ENCODE measurements at places on chromosomes 2 and 18. TPM values are rescaled to one million over a fixed set of nuclear protein-coding genes. Genes with fewer than 3 reads are reported as not detected.

CXCR2 gene
- total RNA-seq, result not detected

IL1F10 gene
- total RNA-seq, result not detected

ZDBF2 gene
- total RNA-seq, result 5.2 TPM

GTF2A1L gene
- 0.24 TPM for total RNA-seq

LIMS4 gene
- 20.4 TPM for total RNA-seq

COL5A2 gene
- total RNA-seq, result 680 TPM

REG1B gene
- total RNA-seq, result not detected

CD8B gene
- total RNA-seq, result not detected

VIL1 gene
- not detected for total RNA-seq

ONECUT2 gene
- under 0.01 TPM for total RNA-seq

PFN4 gene
- not detected for total RNA-seq

THUMPD2 gene
- total RNA-seq, result 4.1 TPM

FBLN7 gene
- total RNA-seq, result 8.9 TPM

RGPD3 gene
- total RNA-seq, result 0.50 TPM

AMER3 gene
- total RNA-seq, result not detected

CEBPZ gene
- 17.8 TPM for total RNA-seq

NEURL3 gene
- not detected for total RNA-seq

IL36G gene
- not detected for total RNA-seq

ANKRD30B gene
- total RNA-seq, result not detected

CAPN14 gene
- total RNA-seq, result not detected

ANKRD53 gene
- total RNA-seq, result 1.5 TPM

RFTN2 gene
- 16.2 TPM for total RNA-seq

CNTNAP5 gene
- not detected for total RNA-seq

ALPI gene
- total RNA-seq, result not detected

MSTN gene
- total RNA-seq, result 0.20 TPM

GLI2 gene
- total RNA-seq, result 4.6 TPM

CNNM4 gene
- total RNA-seq, result 2.4 TPM

MAP2 gene
- 5.8 TPM for total RNA-seq

MC4R gene
- not detected for total RNA-seq

FEV gene
- total RNA-seq, result not detected

RIT2 gene
- not detected for total RNA-seq

ACVR1C gene
- total RNA-seq, result 0.06 TPM

THSD7B gene
- not detected for total RNA-seq

EGR4 gene
- total RNA-seq, result not detected

COLEC12 gene
- 73.4 TPM for total RNA-seq

ABCG5 gene
- total RNA-seq, result not detected

SLC35G4 gene
- total RNA-seq, result not detected

DLX1 gene
- total RNA-seq, result not detected

All from cardiac ventricle fibroblast (primary cell).